Tibial artery (tissue), 4 donors: ENCODE measurements at places on chromosomes 5 and 9.

DNA sequence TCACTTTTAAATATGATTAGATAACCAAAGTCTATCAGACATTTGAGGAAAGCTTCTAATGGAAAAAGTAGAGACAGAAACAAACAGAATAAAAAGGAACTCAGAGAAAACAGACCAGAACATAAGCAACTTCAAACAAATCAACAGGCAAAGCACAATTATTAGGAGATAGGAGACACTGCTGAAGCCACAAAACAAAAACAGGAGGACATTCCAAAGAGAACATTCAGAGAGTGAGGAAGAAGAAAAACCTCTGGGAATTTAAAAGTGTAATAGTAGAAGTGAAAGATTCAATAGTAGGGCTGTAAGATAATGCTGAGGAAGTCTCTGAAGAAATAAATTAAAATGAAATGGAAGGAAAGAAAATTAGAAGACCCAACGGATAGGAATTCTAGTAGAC is 83.2 kb upstream of the TBCA start:
- DNase-seq: no peak

GRCh38 chr5:74233571-74233970 is 407.0 kb downstream of the ENC1 start:
- no peak for DNase-seq

GRCh38 chr5:158802941-158803341 is 296.8 kb downstream of the EBF1 start:
- DNase-seq: no peak

DNA sequence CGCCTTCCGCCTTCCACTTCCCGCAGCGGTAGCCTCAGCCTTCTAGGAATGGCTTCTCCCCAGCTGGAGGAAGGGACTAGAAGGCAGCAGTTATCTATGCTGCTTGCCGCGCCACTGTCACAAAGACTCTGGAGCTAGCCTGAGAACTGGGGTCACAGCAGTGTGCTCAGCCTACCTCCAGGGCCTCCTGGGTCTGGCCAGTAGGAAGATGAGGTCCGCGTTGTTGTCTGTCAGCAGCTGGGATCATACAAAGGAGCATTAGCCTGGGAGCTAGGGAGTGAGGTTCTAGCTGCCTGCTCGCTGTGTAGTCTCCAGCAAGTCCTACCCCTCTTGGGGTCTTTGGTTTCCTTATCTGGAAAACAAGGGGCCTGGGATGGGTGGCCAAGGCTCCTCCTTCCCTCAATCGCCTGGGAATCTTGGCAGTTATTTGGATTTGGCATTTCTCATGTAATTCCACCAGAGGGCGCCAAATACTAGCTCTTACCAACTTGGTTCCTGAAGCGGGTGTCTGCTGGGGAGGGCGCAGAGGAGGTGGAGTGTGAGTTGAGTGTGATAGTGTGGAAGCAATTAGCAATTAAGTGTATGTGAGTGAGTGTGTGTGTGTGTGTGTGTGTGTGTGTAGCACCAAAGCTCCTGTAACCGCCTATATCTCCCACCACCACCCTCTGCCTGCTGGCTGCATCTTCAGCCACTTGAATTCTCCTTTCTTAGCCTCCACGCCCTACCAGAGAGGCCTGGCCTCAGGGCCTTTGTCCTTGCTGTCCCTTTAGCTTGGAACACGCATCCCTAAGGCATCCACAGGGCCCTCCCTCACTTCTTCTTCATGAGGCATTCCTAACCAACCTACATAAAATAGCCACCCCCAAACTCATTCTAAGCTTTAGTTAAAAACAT is 97.1 kb downstream of the ENTREP1 start:
- DNase-seq: peak; percentile 71

- no peak for DNase-seq
Observed at GRCh38 chr5:123033157-123033671, 3.3 kb downstream of the PPIC start.

- peak; percentile 79 for DNase-seq
Observed at GRCh38 chr9:83554278-83554677, 16.1 kb upstream of the FRMD3 start.
